ENCODE measurements at places on chromosomes 2 and 18. TPM values are rescaled to one million over a fixed set of nuclear protein-coding genes. Genes with fewer than 3 reads are reported as not detected.

CNGA3 gene
- total RNA-seq: not detected

SLC5A7 gene
- not detected for total RNA-seq

TUBA4B gene
- not detected for total RNA-seq

SERPINB10 gene
- total RNA-seq: 0.08 TPM

SERPINB13 gene
- total RNA-seq: 8.0 TPM

DSEL gene
- total RNA-seq: 1.6 TPM

WDR12 gene
- 34.1 TPM for total RNA-seq

SH3BP4 gene
- 40.7 TPM for total RNA-seq

GFPT1 gene
- total RNA-seq: 25.1 TPM

DLGAP1 gene
- total RNA-seq: not detected

MYO5B gene
- total RNA-seq: 2.5 TPM

GULP1 gene
- total RNA-seq: 10.3 TPM

NUP35 gene
- 14.1 TPM for total RNA-seq

SCN3A gene
- not detected for total RNA-seq

EGR4 gene
- total RNA-seq: not detected

PLB1 gene
- total RNA-seq: 1.4 TPM

TEKT4 gene
- not detected for total RNA-seq

LRRC30 gene
- not detected for total RNA-seq

KLHL29 gene
- 7.0 TPM for total RNA-seq

AP1S3 gene
- total RNA-seq: 19.0 TPM

ANKRD62 gene
- not detected for total RNA-seq

NAT8 gene
- not detected for total RNA-seq

CNDP1 gene
- not detected for total RNA-seq

AMER3 gene
- total RNA-seq: not detected

ONECUT2 gene
- under 0.01 TPM for total RNA-seq

RESP18 gene
- total RNA-seq: not detected

QPCT gene
- 9.7 TPM for total RNA-seq

STRN gene
- 10.5 TPM for total RNA-seq

KCNG2 gene
- total RNA-seq: not detected

SKA1 gene
- total RNA-seq: 11.4 TPM

IL1B gene
- 298 TPM for total RNA-seq

TMEM178A gene
- total RNA-seq: 0.80 TPM

Data from hair follicular keratinocyte (primary cell).